ENCODE measurements at places on chromosomes 6 and 20.

GRCh38 chr6:2780102-2780737, 15.0 kb downstream of the WRNIP1 start:
- DNase-seq: no peak

DNA sequence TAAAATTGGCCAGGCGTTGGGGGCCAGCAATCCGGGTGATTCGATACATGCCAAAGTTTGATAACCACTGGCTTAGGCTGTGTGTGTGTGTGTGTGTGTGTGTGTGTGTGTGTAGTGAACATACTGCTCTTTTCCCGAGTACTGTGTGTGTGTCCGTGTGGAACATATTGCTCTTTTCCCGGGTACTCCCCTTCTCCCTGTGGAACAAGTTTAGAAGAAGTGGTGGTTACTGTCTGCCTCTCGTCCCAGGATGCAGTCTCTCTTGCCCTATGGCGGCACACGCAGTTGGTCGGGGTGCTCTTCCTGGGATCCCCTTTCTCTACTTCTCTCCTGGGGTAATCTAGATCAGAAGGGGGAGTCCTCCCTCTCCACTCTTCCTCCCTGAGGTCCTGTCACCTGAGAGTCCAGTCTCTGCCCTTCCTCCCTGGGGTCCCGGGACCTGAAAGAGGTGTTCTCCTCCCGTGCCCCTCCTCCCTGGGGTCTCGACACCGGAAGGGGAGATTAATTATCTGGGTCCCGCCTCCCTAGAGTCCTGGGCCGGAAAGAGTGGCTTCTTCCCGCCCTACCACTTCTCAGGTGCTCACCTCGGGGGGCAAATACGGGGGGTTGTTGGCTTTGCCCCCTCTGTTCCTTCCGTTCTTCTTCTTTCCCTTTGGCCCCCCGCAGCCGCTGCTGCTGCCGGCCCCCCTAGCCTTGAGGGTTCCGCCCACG, 516 bp downstream of the GTPBP2 start:
- DNase-seq: peak; percentile 45

- DNase-seq: no peak
These were observed at the start of gene SLC17A9 for GRCh38 chr20:62952373-62952967. Gene SLC17A9, plus strand, starts transcription at chr20:62952709. Its CDS starts 122 bp downstream, at chr20:62952831.

DNA sequence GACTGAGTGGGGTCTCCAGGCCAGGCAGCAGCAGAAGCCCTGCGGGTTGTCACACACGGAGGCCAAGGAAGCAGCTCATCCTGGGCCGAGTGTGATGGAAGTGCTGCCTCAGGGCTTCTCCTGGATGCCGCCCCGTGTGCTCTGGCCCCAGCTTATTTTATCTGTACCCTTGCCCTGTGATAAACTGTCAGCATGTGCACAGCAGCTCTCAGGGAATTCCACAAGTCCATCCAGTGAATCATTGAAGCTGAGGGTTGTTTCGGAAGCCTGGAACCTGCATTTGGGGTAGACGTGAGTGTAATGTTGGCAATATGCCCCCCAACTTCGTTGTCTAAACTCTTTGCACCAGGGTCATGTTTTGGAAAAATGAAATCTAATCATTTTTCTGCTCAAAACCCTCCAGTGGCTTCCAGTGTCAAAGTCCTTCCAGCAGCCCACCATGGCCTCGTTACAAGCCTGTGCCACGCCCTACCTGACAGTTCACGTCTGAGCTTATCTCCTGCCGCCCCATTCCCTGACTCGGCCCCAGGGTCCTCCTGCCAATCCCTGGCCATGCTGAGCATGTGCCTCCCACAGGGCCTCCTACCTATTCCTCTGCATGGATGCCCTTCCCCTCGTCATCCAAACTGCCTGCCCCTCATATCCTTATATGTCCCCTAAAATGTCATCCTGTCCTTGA, 168.1 kb upstream of the THBS2 start:
- no peak for DNase-seq

GRCh38 chr6:44243345-44243744, 3.6 kb upstream of the HSP90AB1 start:
- DNase-seq: no peak

DNA sequence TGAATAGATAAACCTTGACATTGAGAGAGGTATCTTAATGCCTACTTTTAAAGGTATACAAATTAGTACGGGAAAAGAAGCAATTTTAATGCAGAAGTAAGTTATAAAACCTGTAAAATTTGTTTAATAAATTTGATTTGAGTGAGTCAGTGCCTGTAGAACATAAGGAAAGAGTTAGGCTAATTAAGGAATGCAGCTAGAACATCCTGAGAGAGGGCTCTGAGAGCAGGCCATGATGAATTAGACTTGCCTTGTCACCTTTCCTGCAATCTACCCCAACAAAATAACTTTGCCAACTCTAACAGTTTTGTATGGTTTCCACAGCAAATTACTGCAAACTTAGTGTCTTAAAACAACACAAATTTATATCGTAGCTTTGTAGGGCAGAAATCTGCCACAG, 700.8 kb downstream of the RFPL4B start:
- no peak for DNase-seq

GRCh38 chr6:100774681-100775080, 106.4 kb downstream of the ASCC3 start:
- no peak for DNase-seq

DNA sequence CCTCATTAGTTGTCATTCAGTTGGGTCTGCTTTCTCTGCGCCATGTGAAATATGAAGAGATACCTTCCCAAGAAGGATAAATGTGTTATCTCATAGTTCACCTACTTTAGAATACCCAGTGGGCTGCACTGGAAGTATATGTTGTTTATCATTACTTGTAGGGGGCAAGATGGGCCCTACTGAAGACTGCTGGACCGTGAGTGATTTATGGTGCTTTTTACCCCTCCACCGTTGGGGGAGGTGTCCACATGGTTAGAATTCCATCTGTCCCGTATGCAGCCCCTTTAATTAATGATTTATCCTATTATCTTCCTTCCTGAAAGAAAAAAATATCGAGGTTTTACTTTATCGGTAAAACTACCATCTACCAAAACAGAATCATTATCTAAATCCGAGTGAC, 97.0 kb downstream of the TSHZ2 start:
- no peak for DNase-seq

DNA sequence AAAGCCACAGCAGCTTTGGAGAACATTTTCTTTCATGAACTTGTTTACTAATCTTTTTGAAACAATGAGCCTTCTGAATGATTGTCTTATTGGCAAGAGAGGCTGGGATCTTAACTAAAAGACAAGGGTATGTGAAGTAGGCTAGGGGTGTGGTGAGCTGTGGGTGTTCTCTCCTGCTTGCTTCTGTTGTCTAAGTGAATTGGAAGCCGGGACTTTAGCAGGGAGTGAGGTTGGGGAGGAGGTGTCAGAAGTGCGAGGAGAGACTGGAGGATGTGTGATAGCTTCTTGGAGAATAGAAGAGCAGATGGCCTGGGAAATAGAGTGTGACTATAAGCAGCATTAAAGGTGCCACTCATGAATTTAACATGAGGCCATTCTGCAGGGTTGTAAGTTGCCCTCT, 562.8 kb downstream of the UTRN start:
- DNase-seq: no peak

DNA sequence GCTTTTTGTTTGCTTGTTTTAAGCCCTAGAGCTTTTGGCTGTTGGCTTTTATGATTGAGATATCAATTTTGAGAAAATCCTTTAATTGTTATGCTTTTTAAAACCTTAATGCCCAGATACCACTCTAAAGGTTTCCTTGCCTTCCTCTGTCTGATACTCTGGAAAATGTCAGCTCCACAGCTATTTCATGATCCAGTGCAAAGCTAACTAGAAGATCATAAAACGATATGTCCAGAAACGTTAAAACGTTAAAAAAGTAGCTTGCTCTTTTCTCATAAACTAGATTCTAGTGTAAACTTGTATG, 189.5 kb upstream of the TENT5A start:
- no peak for DNase-seq

Measured in breast epithelium (tissue), 4 donors.